Stimulated activated CD8-positive, alpha-beta memory T cell treated with anti-CD3 and anti-CD28 coated beads, Interleukin-4, amount 100 ng/mL, for 4 hours (primary cell): ENCODE measurements at places on chromosomes 5 and 9.

DNA sequence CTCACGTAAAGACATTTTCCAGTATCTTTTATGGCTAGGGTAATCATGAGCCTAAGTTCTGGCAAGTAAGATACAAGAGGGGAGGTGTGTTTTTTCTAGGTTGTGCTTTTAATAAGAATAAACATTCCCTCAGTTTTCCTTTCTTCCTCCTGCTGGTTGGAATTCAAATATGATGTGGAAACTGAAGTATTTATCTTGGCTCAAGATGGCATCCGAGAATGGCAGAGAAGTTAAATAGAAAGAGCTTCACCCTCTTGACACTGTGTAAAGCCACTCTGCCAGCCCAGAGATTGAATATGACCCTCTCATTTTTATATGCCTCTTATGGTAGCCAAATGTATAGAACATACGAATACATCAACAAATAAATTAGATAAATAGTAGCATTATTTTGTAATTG lies 438.4 kb downstream of the ISL1 start:
- DNase-seq: no peak

DNA sequence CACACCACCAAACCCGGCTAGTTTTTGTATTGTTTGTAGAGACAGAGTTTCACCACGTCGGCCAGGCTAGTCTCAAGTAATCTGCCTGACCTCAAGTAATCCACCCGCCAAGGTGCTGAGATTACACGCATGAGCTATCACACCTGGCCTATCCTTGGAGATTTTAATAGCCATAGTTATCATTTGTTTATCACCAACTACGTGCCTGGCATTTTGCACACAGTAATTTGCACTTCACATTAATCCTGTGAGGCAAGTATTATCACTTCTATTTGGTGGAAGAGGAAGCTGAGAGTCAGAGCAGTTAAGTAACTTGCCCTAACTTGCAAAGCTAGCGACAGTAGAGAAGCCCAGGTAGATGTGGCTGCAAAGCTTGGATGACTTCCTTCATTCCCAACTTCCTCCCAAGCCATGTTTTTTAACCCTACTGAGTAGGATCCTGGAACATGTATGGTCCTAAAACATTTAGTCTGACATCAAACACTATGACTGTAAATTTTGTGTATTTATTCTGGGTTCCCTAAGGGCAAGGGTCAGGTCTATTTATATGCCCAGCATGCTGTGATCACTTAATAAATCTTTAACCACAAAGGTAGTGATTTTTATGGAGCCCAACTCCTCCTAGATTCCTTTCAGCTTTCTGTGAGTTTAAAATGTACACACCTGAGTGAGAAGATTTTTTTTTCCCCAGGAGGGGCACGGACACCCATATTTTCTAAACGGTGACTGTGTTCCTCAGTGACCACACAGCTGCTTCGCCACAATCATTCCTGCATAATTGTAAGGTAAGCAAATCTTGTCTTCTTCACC lies 100.2 kb upstream of the RAI14 start:
- DNase-seq: no peak

- DNase-seq: no peak
Measured at GRCh38 chr9:130779153-130779855, 55.8 kb upstream of the ABL1 start.

DNA sequence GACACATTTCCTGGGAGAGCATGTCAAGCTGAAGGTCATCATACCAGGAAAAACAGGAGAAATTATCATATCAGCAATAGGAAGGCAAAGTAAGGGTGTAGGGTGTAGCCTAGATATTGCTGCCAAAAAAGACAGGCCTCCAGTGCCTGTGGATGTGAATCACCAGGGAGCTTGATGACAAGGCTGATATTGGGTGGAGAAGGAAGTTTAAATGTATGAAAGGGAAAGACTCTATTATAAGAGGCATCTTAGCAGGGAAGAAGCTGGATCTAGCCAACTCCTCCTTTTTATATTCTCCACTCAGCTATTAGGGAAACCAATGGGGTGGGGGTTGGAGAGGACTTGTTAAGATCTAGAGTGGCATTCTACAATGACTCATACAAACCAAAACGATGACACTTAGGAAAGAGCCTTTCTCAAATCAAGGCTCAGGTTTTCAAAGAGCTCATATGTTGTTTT lies 13.4 kb upstream of the TXNDC8 start:
- no peak for DNase-seq

GRCh38 chr9:115015018-115015635 lies 84.7 kb upstream of the TNFSF8 start:
- DNase-seq: no peak

GRCh38 chr9:69834056-69834455 lies 13.4 kb downstream of the CFAP95 start:
- DNase-seq: no peak

DNA sequence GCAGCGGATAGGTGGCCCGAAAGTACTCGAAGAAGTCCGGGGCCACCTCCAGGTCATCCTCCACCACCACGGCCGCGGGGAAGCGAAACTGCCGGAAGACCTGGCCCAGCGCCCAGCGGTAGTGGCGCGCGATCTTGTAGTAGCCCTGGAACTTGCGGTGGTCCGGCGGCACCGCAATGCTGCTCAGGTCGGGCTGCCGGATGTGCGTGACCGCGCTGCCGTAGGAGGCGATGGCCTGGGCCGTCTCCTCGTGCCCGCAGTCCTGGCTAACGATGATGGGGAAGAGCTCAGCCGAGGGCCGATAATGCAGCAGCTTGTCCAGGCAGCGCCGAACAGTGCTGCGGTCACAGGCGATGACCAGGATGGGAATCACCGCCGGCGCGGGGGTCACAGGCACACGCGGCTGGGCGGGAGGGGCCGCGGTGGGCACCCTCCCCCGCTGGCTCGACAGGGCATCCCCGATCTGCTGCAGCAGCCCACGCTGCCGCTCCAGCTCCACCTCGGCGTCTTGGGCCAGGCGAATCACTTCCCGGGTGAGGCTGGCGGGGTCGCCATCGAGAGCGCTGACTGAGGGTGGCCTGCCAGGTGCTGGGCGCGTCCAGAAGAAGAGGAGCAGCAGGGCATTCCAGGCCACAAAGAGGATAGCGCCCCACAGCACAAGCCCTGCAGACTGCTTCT lies 10.2 kb downstream of the MGAT1 start:
- no peak for DNase-seq

DNA sequence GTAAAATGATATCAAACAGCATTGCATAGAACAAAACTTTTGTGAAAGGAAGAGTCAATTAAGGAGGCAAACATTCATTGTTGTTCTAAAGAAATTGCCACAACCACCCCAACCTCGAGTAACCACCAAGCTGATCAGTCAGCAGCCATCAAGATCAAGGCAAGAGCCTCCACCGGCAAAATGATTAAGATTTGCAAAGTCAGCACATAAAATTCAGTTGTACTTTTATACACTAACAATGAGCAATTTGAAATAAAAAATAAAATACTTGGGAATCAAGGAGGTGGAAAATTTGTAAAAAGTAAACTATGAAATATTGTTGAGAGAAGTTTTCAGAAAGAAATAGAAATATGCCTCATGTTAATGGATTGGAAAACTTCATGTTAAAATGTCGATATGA lies 1118.5 kb downstream of the PTPRD start:
- no peak for DNase-seq

DNA sequence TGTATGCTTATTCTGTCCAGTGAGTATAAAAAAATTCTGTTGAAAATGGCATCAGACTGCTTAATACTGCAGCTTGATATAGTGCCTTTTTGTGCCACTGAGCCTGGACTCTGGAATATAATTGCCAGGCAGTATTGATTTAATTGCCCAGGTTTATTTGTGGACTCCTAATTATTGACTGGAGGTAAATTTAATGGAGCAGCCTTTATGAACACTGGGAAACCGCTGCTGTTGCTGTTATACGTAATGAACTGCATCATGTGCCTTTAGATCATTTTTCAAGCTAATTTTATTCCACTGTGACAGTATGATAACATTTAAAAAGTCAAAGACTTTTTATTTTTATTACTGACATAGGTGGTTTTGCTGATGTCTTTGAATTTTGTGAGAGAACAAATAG lies 90.2 kb upstream of the SH3GL2 start:
- no peak for DNase-seq

DNA sequence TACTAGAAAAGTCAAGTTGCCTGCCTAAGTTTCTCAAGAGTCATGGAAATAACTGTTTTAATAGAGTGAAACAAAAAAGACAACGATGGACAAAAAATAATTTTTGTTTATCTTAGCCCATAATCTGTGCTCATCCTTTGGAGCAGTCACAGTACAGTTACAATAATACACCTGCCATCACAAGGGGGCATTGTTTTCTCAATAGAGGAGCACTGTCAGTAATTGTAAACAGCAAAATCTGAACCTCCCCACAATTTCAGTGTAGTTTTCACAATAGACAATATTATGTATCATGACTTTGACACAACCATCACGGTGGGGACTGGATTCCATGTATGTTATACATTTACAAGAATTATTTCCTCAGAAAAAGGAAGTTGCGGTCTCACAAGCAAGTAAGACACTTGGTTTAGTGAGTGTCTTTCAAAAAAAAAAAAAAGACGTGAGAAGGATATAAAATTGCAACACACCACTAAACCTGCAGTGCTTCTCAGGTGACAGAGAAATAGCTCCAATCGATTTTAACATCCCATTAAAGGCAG lies 586.3 kb downstream of the PTPRD start:
- DNase-seq: no peak

GRCh38 chr9:677461-678097 lies 163.9 kb upstream of the DMRT1 start:
- no peak for DNase-seq

DNA sequence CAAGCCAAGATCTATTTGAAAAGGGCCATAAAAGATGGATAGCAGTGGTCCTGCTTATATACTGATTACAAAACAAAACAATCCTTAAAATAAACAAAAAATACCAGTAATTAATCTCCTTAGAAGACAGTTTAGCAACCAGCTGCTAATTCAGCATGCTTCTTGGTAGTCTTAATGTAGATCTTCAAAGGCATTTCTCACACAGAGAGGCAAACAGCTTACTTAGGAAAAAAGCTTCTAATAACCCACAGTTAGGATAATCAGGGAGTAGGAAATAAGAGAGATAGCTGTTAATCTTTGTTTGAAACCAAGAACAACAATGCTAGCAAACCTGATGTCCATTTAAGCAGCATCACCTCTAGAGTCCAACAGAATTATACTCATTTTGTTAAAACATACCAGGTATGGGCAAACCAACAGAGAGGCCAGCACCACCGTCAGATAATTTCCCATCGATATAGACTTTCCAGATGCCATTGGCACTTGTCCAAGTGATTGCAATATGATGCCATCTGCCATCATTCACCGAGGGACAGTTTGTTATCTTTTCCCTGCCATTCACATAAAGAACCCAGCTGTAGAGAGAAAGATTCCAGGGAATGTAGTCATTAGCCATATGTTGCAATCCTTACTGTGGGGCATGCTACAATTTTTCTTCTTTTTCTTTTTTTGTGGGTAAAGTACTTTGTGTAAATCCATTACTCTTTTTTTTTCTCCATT lies 105.6 kb upstream of the TXNDC8 start:
- DNase-seq: no peak

- peak; percentile 27 for DNase-seq
Measured at GRCh38 chr5:17189381-17190036, 27.9 kb upstream of the BASP1 start.
